Bone marrow (tissue), 2 donors: ENCODE measurements at places on chromosomes 3 and 15.
A peak's percentile ranks its signal among the peaks of the same experiment; 100 is the strongest.

DNA sequence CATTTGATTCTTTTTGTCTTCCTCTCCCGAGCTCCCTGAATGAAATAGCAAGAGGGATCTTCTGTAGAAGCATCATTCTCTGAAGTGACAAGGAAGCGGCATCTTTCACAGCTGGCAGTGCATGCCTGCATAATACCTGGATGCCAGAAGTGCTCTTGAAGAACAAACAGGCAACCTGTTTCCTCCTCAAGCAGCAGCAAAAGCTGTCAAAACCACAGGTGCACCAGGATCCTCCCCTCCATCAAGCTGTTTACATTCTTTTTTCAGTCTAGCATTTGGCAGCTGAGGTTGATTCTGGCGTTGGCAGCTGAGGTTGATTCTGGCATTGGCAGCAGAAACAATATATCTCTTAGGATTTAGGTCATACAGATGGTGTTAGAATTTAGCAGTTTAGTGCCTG lies 979.0 kb downstream of the TUSC7 start:
- DNase-seq: no peak

GRCh38 chr15:82750831-82751180 lies 41.1 kb upstream of the AP3B2 start:
- DNase-seq: no peak

- no peak for DNase-seq
These were observed 169.3 kb downstream of the ADAMTS9 start for GRCh38 chr3:64518496-64518895.

- no peak for DNase-seq
These were observed 129.2 kb upstream of the LRIG1 start for GRCh38 chr3:66629982-66630368.

DNA sequence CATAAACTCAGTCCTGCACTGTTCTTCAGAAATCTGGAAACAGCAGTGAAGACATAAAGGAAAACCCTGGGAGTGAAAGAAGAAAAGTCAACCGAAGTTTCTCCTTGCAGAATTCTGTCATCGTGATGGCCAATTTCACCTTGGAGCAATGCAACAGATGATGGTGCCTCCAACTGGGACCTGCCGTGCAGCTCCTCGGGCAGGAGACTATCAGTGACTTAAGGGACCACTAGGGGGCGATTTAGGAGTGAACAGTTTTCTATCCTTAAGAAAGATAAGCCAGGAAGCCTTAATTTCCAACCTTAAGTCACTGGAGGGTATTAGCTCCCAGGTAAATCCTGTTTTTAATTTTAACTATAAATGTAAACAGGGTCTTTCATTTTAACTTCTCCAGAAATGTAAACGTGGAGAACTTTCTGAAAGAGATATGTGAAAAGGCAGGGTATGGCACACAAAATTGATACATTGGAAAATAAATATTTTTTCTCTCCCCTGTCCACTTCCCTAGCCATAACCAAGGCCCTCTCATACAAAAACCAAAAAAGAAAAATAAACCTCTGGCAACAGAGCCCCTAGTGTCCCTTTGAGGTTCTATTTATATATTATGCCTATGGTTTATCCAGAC lies 116.3 kb downstream of the PDZRN3 start:
- no peak for DNase-seq

DNA sequence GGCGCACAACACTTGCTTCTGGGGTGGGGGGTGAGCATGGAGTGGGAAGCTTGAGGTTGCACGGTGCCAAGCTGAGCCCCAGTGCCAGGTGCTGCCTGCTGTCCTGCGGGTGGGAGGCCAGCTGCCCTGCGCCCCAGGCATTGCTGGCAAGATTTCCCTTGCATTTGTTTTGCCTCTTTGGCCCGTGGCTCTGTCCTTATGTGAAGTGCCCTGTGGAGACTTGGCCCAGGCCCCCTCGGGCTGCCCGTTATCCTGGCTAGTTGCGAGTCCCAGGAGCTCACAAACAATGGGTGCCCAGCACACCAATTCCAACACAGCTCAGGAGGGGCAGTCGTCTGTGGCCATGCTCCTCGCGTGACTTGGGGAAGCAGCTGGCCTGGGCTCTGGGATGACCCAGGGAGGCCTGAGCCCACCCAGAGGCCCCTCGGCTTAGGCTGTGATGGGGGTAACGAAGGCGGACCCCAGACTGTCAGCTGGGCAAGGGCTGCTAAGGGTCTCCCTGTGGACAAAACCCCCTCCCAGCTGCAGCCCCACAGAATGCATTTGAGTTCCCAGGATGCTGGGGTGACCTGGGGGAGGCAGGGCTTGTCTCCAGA lies 5.9 kb downstream of the C3orf22 start:
- no peak for DNase-seq

DNA sequence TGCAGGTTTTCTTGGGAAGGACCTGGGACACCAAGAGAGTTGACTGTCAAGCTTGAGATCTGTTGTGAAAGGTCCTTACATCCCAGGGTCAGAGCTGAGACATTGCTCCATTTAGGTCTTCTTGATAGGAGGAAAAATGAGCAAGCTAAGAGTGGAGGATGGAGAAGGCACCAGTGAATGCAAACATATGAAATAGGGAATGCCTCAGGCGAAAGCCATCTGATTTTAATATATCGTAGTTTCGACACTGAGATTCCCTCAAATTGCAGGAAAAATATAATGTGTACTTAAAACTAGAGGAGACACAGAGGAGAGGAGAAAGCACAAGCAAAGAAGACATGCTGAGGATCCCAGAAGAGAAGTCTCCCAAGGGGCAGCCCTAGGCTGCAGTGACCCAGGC lies 85.5 kb downstream of the TM4SF4 start:
- no peak for DNase-seq

DNA sequence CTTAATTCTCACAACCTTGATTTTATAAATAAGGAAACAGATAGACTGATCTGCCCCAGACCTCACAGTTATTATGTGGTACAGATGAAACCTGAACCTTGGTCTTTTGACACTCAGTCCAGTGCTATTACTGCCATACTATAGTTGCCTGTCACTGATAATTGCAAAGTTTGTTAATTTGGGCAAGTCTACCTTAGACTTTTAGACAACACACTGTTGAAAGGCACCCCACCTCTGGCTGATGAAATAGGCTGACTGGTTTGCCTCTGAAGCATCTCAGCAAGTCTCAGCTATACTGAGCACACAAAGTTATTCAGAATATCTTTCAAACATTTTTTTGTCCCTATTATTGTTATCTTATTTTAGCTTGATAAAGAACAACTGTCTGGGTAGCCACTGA lies 53.1 kb upstream of the MAP4 start:
- no peak for DNase-seq

DNA sequence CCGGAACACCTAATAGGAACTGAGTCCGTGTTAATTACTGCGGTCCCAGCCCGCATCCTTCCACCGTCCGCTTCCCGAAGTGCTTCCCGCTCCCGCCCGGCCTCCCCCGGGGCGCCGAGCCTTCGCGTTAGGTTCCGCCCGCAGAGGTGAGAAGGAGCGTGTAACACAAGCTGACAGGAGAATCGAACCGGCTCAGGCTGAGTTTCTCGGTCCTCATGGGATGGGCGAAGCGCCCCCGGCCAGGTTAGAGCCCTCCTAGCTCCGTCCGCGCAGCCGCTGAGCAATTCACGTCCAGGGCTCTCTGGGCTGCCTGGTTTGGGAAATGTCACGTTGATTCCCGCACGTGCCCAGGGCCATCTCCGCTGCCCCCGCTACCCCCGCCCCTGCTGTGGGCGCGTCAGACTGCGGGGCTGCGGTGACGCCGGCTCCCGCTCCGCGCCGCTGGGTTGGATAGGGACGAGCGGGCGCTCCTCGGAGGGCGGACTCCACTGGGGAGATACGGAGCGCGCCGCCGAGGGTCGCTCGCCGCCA lies 954 bp downstream of the CLDN11 start:
- no peak for DNase-seq

GRCh38 chr3:128095222-128095703 lies 28.3 kb downstream of the RUVBL1 start:
- DNase-seq: peak; percentile 36

GRCh38 chr3:116863822-116864589 lies 154.4 kb downstream of the TUSC7 start:
- DNase-seq: no peak

- DNase-seq: no peak
These were observed 97.3 kb downstream of the CTNNB1 start for GRCh38 chr3:41296556-41296955.

DNA sequence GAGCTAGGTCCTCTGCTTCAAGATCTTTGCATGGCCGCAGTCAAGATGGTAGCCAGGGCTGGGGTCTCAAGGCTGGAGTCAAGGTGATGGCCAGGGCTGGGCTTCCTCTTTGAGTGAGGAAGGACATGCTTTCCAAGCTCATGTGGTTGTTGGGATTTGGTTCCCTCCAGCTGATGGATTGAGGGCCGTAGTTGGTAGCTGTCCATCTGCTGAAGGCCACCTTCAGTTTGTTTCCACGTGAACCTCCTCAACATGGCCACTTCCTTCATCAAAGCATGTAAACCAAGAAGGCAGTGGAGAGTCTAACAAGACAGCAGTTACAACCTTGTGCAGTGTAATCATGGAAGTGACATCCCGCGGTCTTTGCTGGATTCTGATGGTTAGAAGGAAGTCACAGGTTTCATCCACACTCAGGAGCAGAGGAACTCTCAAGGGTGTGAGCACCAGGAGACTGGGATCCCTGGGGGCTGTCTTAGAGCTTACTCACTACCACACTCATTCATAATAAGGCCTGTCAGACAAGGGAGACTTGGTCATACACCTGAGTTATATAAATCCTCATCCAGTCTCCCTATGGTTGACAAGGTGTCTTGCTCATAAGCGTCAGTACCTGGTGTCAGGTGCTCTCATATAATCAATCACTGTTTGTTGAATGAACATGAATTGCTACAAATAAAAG lies 42.1 kb downstream of the ABHD5 start:
- DNase-seq: no peak

- DNase-seq: no peak
These were observed 3.3 kb downstream of the ARL6IP5 start for GRCh38 chr3:69088063-69088462.

DNA sequence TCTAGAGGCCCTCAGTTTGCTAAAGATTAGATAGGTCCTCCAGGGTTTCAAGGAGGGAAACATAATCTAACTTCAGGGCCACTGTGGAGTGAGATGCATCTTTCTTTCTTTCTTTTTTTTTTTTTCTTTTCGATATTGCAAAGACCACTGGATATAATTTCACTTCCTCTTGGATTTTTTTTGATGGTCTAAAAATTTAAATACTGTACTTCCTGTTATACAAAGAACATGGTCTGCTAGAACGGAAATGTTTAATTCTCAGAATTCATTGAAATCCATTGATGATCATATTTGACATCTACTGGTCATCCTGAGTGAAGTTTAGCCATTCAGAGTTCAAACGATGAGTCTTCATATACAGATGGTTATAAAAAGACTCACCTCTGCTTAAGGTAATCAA lies 808.8 kb upstream of the LMCD1 start:
- DNase-seq: no peak

DNA sequence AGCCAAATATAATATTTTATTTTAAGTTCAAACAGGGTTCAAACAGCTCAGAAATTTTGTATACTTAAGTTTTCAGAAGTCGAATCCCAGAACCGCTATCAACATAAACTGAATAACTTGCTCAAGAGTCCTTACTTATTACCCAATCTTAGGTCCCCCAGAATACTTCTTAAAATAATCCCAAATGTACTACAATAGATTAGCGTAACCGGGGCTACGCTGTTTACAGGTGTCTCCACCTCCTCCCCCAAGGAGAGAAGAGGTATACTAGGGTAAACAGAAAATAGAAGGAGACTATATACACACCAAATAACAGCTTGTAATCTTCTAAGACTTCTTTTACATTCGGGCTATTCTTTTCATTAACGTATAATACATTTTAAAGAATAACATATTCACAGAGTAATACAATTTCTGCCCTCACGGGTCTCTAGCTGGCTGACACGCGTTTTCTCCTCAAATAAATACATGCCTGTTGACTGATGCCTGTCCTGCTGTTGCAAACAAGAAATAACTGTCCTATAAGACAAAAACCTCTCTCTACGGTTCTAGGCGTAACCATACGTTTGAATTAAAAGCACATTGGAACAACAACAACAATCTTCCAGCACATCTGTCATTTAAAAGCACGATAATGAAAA lies 1.3 kb downstream of the DENND4A start:
- DNase-seq: no peak

DNA sequence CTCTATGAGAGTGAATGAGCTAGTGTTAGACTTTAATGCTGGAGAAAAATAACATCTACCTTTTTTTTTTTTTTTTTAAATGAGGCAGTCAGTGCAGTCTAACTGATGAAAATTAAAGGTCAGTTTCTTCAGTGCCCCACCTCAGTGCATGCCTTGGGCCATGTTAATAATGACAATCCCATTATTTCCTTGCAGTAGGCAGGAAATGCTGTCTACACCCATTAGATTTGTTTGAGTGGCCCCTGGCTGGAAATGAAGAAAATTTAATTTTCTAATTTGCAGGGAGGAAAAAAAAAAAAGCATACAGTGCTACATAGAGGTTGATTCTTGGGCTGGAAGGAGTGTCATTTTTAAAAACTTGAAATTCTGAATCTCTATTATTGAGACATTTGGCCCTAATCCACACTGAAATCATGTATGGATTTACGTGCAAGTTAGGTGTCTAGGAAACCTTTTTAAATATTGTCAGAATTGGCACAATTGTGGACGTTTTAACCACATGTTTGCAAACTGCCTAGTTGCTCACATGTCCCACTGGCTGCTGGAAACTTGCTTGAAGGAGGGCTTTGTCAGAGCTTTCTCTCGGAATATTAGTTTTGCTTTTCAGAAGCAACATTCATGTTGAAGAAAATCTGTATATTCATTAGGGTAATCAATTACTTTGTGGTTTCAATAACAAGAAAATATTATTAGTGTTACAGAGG lies 18.4 kb downstream of the FNDC3B start:
- DNase-seq: no peak

DNA sequence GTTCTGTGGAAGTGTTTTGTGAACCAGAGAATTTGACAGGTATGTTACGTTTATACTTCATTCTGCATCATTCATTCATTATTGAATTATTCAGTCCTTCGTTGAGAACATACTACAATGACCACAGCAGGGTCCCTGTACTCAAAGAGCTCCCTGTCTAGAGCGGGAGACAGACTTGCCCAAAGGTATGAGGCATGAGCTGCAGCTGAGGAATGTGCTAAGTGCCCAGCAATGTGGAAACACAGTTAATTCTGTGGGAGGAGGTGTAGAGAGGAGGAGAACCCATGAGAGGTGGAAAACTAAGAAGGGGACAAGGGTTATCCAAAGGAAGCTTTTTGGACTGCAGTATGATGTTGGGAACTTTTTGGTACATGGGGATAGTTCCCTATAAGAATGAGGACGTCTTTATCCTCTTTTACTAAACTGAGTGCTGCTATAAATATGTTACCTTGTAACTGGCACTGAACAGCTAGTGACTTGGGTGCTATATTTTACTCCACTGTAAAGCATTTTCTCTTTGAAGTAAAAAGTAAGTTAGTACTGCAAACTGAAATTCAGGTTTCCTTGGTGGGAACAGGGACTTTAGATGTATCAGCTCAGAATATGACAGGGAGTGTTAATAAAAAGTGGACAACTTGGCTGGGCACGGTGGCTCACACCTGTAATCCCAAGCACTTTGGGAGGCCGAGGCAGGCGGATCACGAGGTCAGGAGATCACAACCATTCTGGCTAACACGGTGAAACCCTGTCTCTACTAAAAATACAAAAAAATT lies 5.7 kb downstream of the SMAD3 start:
- DNase-seq: no peak

GRCh38 chr3:46706771-46707582 lies 5.8 kb downstream of the TMIE start:
- no peak for DNase-seq
